Thymus (tissue), 14 donors: ENCODE measurements at places on chromosomes 5 and 9.

GRCh38 chr9:17528859-17529258 is 50.0 kb upstream of the SH3GL2 start:
- H3K36me3 ChIP-seq, result no peaks in the 10 kb centered on the region
- no peaks in the 10 kb centered on the region for H3K27me3 ChIP-seq
- no peak for DNase-seq
- no peaks in the 10 kb centered on the region for H3K4me1 ChIP-seq
- no peak overlapping the region for H3K27ac ChIP-seq

- no peak for DNase-seq
- no peaks in the 10 kb centered on the region for H3K4me1 ChIP-seq
These were observed 140.8 kb upstream of the ISL1 start for GRCh38 chr5:51242456-51242855.

- H3K36me3 ChIP-seq, result no peaks in the 10 kb centered on the region
- H3K27me3 ChIP-seq, result peaks cover 2% of the 10 kb centered on the region
- peak overlapping the region; percentile 6 for H3K27ac ChIP-seq
- no peak overlapping the region for H3K4me3 ChIP-seq
- DNase-seq, result no peak
These were observed 188.7 kb downstream of the HSPA4 start for GRCh38 chr5:133240425-133241091.

DNA sequence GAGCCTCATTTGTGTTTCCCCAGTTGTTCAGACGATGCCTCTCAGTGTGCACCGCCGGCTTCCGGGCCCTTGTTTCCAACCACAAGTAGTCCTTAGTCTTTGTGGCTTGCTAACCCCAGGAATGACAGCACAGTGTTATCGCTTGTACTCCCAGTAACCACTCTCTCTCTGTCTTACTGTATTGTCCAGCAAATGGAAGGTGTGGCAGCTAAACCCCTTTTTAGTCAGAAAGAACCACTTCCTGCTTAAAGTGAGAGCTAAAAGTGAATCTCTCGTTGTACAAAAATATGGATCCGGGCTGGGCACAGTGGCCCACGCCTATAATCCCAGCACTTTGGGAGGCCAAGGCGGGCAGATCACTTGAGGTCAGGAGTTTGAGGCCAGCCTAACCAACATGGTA is 61.3 kb downstream of the ENC1 start:
- no peaks in the 10 kb centered on the region for H3K36me3 ChIP-seq
- no peaks in the 10 kb centered on the region for H3K4me1 ChIP-seq
- no peak overlapping the region for H3K4me3 ChIP-seq
- peak overlapping the region; percentile 61 for H3K27ac ChIP-seq
- H3K27me3 ChIP-seq, result no peaks in the 10 kb centered on the region

DNA sequence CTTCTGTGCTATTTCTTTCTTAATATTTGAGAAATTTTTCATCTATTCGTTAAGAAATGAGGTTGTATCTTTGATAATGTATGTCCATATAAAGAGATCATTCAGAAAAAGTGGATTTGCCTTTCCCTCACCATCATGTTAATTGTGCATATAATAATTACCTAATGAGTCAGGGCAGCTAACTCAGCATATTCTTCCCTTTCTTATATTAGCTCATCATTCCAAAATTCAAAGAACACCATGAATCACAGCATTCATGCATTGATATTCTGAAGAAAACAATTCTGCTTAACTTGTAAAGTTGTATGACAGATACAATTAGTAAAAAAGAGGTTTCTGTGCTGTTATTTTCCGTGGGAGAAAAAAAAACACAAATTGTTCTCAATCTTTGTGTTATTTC is 630.6 kb downstream of the TLE1 start:
- no peaks in the 10 kb centered on the region for H3K36me3 ChIP-seq
- no peaks in the 10 kb centered on the region for H3K27me3 ChIP-seq
- DNase-seq, result no peak
- H3K27ac ChIP-seq, result no peak overlapping the region
- H3K4me1 ChIP-seq, result no peaks in the 10 kb centered on the region
